ENCODE measurements at places on chromosomes 4 and X. TPM values are rescaled to one million over a fixed set of nuclear protein-coding genes. Genes with fewer than 3 reads are reported as not detected.

GAGE1 gene
- polyA plus RNA-seq, result not detected

GUCY1B1 gene
- polyA plus RNA-seq, result 17.9 TPM

PDLIM3 gene
- 49.5 TPM for polyA plus RNA-seq

CSAG1 gene
- not detected for polyA plus RNA-seq

REELD1 gene
- polyA plus RNA-seq, result not detected

SCD5 gene
- polyA plus RNA-seq, result 174 TPM

TLR6 gene
- 2.5 TPM for polyA plus RNA-seq
